Cortex of kidney (tissue), 1 donor: ENCODE measurements at places on chromosomes 2 and 18.

- no peak for DNase-seq
Observed at GRCh38 chr2:8122520-8122919, 559.3 kb upstream of the ID2 start.

DNA sequence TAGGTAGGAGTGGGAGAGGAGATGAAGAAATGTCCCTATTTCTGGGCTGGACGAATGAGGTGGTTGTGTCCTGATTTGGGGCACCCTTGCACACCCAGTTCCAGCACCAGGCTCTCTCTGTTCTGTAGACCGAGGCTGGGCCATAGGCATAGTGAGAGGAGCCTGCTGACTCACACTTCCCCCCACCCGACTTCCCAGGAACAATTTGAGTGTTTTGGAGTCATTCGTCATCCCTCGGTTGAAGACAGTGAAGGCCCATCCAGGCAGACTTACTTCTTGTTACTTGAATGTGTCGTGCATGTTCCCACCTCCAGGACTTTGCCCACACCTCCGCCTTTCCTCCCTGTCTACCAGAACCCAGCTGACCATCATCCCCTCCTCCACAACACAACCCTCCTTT lies 179.1 kb downstream of the HAUS1 start:
- DNase-seq: no peak

GRCh38 chr2:39140322-39140847 lies 19.5 kb upstream of the SOS1 start:
- no peak for DNase-seq

DNA sequence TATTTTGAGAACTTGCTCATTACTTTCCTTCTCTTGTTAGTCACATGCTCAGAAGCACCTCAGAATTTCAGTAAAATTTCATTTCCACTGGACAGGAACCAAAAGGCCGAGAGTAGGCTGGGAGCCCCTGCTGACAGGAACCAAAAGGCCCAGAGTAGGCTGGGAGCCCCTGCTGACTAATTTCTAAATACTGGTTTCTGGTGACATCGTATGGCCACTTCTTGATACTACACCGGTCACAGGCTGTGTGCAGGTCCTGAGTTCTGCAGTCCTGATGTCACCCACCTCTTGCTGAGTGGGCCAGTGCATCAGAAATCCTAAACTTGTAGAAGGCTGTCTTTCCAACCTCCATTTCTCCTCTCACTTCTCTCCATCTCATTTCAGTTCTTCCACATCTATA lies 17.7 kb upstream of the EN1 start:
- no peak for DNase-seq

DNA sequence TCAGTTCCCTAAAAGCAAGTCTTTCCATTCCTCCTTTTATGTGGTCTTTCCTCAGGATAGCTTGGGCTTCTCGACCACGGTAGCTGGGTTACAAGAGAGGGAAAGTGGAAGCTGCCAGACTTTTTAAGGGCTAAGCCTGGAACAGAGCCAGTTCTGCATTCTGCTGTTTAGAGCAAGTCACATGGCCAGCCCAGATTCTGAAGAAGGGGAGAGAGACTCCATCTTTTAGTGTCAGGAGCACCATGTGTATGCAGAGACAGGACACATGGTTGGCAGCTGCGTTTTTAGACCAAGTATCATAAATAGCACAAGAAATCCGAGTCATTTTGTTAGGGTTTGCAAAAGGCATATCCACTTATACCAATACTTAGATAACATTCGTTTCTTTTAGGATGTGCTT lies 4.7 kb downstream of the HMSD start:
- DNase-seq: no peak

DNA sequence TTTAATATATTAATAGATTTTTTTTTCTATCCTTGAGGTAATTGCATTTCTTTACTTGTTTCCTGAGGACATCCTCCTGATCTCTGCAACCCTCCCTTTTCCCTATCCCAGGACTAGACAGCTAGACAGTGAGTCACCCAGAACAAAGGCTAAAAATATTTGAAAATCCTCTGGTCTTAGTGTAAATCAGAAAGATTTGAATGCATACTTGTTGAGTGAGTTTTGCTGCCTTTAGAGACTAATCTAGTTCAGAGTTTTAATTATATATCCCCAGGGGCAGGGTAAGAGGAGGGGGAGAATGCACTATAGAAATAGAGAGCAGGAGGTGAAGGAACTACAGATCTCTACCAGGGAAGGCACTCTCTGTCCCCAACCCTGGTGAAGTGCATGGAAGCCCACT lies 202.3 kb upstream of the TCF4 start:
- DNase-seq: no peak

DNA sequence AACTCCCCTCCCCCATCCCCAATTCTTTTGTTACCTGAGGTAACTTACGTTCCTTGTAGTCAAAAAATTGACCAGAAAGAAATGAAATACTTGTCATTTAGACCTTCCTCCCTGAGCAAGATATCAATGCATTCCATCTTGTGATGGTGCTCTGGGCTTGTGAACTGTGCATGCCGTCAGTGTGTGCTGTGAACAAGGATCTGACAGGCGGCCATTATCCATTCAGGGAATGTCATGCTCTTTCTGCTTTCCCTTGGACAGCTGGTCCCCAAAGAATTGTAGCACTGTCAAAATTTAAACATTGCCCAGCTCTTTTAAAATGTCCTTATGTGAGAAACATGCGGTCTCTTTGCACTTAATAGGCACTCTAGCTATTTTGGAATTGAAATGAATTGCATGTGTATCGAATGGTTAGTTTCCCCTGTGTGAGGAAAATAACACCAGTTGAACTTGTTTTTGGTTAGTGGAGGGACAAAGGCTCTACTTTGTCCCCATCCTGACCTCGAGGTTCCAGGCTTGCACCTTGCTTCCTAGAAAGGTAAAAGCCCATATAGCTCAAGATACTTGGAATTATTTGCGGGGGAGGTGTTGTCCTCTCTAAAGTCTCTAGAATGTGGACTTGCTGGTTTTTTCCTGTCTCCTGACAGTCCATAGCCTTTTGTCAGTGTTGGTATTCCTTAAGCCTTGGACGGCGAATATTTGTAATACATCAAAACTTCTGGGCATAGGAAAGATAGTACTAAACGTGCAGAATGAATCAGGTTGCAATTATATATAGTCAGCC lies 350.9 kb downstream of the NUP35 start:
- DNase-seq: no peak

GRCh38 chr18:73431620-73432019 lies 563.8 kb upstream of the NETO1 start:
- no peak for DNase-seq

DNA sequence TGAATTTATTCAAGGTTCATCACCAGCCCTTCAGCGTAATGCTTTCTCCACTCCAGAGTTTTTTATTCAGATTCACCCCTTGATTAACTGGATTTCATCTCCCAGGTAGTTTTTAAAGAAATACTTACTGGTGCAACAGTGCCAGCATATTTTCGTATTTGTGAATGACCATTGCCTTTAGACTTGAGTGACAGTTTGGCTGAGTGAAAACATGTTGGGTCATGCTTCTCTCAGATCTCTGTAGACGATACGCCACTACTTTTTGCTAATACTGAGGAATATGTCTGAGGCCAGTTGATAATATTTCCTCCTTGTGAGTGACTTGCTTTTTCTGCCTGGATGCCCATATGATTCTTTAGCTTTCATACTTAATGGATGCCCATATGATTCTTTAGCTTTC lies 51.5 kb downstream of the CYP26B1 start:
- DNase-seq: no peak

GRCh38 chr18:54942144-54942543 lies 17.1 kb downstream of the CCDC68 start:
- no peak for DNase-seq

GRCh38 chr2:69604836-69605235 lies 38.7 kb downstream of the AAK1 start:
- DNase-seq: no peak

DNA sequence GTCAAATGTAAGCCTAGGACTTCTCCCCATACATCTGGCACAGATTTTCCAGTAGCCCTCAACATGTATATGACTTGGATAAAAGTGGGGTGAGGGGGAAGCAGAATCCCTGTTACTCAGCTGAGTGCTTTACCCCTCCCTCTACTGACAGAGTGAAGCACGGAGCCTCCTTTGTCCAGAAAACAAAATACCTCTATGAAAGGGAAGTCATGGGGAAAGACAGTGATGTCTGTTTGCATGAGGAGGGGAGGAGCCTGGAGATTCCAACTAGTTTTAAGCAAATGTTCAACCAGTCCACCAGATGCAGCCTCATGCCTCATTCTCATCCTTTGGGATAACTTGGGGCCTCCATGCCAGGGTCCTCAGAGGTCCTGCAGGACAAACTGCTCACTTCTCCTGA lies 203.9 kb downstream of the SMAD2 start:
- no peak for DNase-seq

DNA sequence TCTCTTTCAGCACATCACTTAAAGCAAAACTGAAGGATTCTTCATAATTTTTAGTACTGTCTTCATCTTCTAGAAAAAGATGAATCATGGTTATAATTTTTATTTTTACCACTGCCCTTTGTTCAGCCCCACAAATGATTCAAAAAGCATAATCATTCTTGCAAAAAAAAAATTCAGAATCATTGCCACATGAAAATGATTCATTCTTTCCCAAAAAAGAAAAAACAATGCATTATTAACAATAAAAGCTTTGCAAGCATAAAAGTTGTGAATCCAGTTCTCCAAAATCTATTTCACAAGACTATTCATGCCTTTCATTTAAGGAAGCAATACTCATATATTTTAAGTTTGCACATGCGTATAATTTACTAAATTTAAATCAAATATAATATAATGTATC lies 204.8 kb downstream of the RBM43 start:
- DNase-seq: no peak

GRCh38 chr2:237571551-237571950 lies 5.2 kb downstream of the PRLH start:
- DNase-seq: no peak

GRCh38 chr2:230905448-230906421 lies 19.3 kb downstream of the GPR55 start:
- DNase-seq: no peak

DNA sequence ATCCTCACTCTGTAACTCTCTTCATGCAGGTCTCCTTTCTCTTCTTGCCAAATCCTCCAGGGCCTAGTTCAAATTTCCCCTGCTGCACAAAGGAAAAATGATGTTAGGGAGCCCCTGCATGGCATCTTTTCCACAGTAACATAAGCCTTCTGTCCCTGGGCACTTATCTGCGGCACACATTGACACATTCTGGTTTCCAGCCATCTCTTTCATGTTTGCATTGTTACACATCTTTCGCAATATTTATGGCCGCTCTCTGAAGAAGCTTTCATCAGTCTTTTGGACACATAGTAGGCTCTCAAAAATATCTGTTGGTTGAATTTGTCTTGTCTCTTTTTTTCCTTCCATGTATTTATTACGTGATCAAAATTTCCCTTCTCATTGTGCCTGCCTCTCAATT lies 1806.1 kb upstream of the PIK3C3 start:
- DNase-seq: no peak

DNA sequence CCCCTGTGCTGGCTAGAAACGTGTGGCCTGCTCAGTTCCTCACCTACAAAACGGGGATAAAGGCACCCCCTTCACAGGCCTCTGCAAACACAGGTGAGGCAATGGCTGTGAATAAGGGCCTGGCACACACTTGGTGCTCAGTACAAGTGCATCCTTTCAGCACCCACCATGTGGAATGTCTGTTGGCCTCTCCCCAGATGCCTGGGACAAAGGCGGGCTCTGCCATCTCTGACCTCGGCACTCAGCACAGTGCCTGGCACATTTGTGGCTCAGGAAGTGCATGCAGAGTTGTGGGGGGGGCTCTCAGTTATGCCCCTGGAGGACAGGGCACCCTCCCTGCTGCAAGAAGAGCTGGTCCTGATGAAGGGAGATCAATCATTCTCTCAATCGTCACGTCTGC lies 224.6 kb upstream of the RAB6C start:
- no peak for DNase-seq

GRCh38 chr2:38775097-38775920 lies 2.7 kb upstream of the GEMIN6 start:
- no peak for DNase-seq

DNA sequence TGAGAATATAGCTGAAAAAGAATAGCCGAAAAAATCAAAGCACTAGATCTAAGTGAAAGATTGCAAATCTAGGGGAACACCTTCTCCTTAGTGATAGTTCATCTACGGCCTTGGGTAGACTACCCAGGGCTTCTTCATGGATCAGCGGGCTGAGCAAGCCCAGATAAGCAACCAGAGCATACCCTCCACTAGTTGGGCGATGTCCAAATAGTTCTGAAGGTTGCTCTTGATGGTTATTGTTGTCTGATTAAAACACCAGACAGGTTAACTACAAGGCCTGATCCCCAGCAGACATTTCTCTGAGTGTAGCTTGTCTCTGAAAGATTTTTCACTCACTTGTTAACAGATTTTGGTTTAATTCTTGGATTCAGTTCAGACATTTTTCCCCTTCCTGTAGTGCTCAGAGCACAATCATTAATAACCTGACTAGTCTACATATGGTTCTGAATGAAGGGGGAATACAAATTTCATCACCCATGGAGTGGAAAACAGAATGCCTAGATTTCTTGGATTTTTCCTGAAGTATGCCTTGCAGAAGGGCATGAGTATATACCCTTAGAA lies 99.6 kb downstream of the BABAM2 start:
- DNase-seq: no peak

DNA sequence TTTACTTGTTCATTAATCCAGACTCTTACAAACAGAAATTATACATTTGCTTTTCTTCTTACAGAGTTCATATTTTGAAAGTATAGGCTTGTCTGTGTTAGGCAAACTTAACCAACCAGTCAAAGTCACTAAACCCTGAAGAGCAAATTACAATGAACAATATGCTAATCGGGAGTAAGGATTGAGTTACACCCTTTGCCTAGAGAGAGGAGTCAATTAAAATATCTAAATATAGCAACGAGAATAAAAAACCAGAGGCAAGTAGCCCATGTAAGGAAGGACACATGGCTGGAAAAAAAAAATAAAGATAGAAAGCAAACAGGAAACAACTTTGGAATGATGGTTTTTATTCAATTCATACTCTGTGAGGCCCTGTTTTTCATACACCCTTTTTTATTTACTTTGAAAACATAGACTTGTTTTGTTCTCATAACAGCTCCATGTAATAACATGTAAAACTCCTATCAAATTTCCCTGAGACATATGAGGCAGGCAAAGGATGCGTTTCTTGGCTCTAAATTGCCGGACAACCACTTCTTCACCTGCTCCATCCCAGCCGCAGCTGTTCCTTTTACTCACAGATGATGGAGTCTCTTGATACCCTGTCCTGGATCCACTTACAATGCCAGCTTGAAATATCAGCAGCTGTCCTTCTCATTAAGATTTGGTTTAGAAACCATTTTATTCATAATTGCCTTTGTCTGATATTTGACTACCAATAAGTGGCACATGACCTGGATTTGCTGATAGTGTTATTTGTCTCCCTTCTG lies 767.7 kb upstream of the GCFC2 start:
- DNase-seq: no peak
